Dermis blood vessel endothelial cell (primary cell): ENCODE measurements at places on chromosomes 2 and 18. TPM values are rescaled to one million over a fixed set of nuclear protein-coding genes. Genes with fewer than 3 reads are reported as not detected.

DNA sequence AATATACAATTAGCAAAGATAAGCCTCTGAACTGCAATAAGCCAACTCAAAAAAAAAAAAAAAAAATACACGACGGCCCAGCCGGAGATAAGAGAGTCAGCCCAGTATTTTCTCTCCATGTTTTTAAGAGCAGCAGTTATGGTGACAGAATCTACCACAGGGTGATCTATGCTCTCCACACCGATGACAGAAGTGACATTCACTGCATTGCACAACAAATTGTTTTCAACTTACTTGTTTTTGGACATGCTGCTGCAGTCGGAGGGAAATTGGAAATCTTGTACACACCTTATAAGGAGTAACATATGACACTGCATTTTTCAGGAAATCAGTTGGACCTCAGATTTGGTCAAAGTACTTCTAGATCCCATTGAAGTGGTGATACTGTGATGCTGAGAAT, 23.3 kb upstream of the APOB start:
- no peak for DNase-seq

DNA sequence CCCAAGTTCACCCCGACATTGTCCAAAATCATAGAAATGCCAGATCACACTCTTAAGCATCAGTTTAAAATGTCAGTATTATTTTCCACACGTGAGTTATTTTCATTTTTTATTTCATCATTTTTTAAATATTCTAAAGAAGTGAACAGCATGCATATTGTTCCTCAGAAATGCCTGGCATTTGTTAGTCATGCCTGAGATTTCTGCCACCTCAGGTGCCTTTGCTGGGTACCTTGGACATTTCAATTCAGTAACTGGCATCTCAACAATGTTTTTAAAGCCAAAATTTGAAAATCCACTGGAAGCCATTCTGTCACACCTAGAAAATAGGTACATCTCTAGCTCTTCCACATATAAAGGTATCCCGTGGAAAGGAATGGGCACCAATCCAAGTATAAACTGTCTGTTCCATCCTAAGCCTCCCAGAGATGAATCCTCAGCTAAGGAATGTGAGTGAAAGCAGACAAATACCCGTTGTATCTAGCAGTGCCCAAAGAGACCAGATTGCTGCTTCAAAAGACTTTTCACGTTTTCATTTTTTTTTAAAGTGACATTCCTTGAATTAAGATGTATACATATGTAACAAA, 159.8 kb downstream of the ZNF385B start:
- DNase-seq: no peak

The KLHL41 gene
- 0.09 and 0.34 TPM in 2 replicates for total RNA-seq

The EDAR gene
- total RNA-seq: not detected in 2 replicates

GRCh38 chr18:35311496-35311895, 21.5 kb upstream of the ZSCAN30 start:
- peak; percentile 19 for DNase-seq

The KCNJ13 gene
- not detected in 2 replicates for total RNA-seq

- no peak for DNase-seq
Measured at GRCh38 chr2:132715386-132716351, 45.7 kb upstream of the LYPD1 start.

GRCh38 chr18:63476668-63477067, at the start of gene SERPINB5:
Gene SERPINB5, plus strand, starts transcription at chr18:63476958. Its CDS starts 7,471 bp downstream, at chr18:63484429.
- DNase-seq: no peak

DNA sequence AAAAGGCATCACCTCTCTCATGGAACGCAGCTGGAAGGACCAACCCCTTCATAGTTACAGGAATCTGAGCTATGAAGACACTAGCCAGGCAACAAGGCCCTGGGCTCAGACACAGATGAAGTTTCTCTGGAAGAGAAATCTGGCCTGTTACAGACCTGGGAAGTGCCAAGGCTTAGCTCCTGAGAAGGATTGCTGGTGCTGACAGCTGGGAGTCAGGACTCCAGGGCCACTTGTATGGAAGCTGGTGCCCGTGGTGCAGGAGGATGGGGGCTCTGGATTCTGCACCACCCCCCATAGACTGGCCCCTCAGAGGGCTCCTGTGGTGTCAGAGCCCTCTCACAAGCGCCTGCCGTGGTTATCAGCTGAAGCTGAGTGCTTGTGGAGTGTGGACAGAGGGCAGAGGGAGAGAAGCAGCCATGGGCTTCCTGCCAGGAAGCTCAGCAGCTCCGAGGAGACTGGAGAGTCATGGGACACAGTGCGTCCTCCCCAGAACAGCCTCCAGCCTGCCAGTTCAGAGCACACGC, 87.3 kb upstream of the LCLAT1 start:
- DNase-seq: no peak

DNA sequence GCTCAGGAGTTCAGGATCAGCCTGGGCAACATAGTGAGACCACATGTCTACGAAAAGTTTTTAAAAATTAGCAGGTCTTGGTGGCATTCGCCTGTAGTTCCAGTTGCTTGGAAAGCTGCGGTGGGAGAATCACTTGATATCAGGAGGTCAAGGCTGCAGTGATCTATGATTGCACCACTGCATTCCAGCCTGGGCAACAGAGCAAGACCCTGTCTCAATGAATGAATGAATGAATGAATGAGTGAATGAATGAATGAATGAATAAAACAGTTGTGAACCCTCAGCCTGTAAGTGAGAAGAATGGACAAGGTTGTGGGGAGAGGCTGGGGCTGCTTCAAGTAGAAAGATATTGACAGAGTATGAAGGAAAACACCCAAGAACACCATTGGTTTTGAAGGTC, 48.0 kb downstream of the ARHGAP28 start:
- no peak for DNase-seq

The RALB gene
- 235 and 269 TPM in 2 replicates for total RNA-seq

- no peak for DNase-seq
Measured at GRCh38 chr2:129801575-129801974, 177.9 kb upstream of the RAB6C start.

GRCh38 chr2:460861-461260, 173.0 kb upstream of the ALKAL2 start:
- DNase-seq: no peak

DNA sequence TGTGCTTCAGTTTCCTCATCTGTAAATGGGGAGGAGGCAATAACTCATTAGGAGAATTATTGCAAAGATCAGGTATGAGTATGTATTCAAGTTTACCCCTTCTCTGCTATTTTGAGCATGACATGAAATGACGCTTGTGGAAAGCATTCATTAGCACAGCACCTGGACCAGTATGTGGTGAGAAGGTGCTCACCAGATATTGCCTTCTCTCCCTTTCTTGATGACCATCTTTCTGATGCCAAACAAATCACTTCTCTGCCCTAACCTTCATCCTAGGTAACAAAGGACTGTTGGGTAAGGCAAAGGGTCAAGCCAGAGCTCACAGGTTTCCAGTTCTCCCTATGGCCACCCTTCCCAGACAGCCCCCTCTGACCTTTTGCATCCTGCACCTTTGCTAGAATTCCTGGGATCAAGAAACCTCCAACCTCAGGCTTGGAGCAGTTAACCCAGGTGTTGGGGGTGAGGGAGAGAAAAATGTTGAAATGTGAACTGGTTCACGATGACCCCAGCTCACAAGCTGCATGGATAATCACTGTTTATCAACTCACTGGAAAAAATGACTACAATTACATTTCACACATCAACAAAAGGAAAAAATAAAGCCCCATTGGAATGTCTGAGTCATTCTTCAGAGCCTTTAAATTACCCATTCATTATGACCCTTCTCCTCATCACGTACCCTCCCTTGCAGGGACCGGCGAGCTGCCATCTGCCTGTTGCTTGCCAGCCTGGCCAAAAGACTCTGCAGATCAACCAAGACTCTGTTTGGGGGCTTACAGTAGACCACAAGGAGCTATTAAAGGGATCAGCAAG, 41.6 kb downstream of the LBH start:
- DNase-seq: peak; percentile 80

- DNase-seq: no peak
Measured at GRCh38 chr2:241053576-241054251, 48.4 kb downstream of the MTERF4 start.

GRCh38 chr2:30334762-30335363, 103.5 kb downstream of the LBH start:
- peak; percentile 10 for DNase-seq

GRCh38 chr2:3981446-3981987, 278.1 kb downstream of the DCDC2C start:
- DNase-seq: no peak

- no peak for DNase-seq
Measured at GRCh38 chr2:3595404-3595803, 492 bp downstream of the COLEC11 start.

The COL6A3 gene
- 6.3 and 14.6 TPM in 2 replicates for total RNA-seq

The STPG4 gene
- 0.14 TPM in 1 of 2 replicates, not detected in the other for total RNA-seq

- DNase-seq: peak; percentile 69
Measured at GRCh38 chr2:174577967-174578589, 19.5 kb downstream of the WIPF1 start.

DNA sequence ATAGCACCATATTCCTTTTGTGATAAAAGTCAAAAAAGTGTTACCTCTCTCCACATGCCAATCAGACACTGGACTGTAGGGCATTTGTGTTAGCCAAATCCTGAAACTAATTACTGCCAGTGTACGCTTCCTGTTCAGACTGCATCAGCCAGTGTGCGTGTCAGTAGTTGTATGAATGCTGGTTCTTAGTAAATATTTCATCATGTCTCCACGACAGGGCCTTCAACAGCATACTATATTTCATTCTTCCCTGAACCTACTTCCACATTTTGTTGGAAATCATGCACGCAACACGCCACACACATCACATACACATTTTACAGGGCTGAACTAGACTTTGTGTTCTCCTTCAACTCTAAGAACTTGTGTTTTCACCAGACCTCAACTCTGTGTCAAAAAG, 77.5 kb downstream of the EPB41L3 start:
- peak; percentile 56 for DNase-seq

DNA sequence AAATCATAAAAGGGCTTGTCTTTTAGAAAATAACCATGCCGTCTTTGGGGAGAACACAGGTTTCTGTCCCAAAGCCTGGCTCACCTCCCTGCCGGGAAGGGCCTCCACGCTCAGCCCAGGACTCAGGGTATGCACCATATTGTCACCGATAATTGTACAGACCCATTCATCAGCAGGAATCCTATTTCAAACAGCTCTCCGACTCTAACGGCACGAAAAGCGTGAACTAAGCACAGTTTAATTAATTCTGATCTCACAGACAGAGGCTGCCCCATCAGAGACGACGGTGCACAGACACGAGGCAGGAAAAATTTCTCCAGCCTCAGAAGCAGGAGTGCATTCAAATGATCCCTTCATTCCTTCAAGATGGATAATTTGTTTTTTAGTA, 276.2 kb downstream of the MYCN start:
- DNase-seq: no peak

GRCh38 chr2:121710470-121711170, 26.1 kb downstream of the NIFK start:
- no peak for DNase-seq

The FABP1 gene
- total RNA-seq: not detected in 2 replicates

- no peak for DNase-seq
Measured at GRCh38 chr18:30088238-30089015, 954.1 kb downstream of the DSC3 start.

DNA sequence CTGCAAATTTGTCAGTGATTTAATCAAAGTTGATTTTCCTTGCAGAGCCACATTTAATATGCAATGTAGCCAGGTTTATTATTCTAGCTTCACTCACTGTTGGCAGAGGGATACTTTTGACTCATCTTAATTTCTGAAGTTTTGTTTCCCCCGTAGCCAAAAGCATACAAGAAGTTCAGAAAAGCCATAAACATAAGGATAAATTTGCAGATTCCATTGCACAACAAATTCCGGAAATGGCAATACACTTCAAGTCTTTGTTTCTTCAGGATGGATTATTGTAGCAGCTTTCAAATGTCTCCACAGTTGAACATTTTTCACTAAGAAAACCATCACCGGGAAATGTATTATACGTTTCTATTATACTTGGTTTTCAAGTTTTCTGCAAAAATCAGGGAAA, 88.0 kb upstream of the ZCCHC2 start:
- no peak for DNase-seq

DNA sequence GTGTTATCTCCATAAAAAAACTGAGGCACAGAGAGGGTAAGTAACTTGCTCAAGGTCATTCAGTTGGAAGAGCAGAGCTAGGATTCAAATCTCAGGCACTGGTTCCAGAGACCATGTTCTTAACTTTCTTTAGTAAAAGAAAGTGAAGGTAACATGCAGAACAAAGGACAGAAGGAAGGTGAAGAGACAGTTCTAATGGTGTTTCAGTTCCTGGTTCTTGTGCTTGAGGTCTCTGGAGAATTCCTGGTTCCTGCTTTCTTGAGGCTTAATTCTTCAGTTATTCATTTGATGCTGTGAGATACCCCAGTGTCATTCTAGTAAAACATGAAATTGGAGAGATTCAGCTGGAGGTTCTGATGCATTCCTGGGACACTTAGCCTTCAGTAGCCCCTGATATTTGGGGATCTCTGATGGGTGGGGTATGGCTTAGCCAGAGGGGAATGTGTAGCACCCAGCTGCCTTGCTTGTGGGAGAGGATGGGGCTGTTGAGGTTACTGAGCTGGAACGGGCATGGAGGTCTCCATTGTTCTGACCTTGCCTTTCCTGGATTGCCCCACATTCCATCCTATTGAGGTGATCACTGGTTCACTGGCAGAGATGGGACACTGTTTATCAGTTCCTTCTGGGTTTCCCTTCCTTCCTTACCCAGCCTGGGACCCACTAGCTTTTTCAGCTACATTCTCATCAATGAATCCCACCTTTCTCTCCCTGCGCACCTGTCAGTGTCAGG, 46.8 kb downstream of the SEMA4F start:
- DNase-seq: no peak

The ZDBF2 gene
- 18.3 and 22.1 TPM in 2 replicates for total RNA-seq

DNA sequence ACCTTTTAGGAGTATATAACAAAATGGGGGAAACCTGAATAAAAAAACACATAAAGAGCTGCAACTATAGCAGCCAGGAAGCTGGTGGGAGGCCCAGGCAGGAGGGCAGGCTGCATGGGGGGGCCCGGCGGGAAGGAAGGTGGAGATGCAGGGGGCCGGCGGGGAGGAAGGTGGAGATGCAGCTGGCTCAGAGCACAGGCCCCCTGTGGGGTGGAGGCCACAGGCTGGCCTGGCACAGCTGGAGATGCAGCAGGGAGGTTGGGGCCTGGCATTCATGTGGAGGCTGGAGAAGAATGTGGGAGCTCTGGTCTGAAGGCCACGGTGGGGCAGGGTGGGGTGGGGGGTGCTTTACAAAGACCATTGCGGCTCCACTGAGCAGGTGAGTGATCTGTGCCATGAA, 31.4 kb downstream of the FAM228A start:
- DNase-seq: no peak

The GCG gene
- not detected in 2 replicates for total RNA-seq

DNA sequence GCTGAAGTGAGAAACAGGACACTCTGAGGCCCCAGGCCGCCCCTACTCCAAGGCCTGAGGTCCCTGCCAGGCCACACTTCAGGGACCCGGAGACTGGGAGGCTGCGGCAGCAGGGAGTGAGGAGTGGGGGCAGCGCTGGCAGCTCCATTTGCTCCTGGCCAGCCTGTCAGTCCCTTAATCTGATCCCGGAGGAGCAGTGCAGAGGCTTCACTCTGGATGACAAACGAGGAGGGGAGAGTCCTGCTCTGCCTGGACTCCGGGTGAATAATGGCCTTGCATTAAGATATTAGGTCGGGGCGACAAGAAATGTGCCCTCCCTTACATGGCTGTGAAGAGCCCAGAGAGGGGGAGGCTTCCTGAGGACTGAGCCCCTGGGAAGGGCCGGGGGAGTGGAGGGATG, 14.3 kb upstream of the PRSS56 start:
- DNase-seq: no peak

- no peak for DNase-seq
Measured at GRCh38 chr2:217248312-217248935, 388.6 kb upstream of the TNP1 start.
